ENCODE measurements at places on chromosomes 2 and 18.

DNA sequence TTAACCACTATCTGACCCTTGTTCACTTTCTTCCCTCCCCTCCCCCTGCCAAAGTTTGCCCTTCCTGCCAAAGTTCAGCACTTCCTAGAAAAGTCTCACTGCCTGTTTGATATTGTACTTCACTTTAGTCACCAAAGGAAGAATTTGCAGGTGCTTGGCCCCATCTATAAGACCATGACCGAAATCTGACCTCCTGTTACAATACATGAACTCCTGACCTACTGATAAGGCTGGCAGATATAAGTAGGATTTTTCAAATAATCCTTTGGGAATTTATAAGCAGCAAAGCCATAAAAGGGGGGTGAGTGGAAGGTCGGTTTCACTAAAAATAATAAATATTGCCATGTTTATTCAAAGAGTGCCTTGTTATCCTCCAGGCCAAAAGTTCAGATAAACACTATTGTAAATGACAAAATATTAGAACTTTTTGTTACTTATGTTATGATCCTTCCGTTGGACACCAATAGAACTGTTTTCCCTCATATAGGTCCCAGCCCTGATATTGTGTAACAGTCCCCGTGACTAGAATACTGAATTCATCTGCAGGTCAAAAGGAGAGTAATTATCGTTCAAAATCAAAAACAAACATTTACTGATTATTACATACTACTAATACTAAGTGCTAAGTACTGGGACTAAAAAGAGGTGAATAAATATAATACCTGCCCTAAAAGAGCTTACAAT is 277.6 kb downstream of the EXOC6B start:
- no peak for DNase-seq

DNA sequence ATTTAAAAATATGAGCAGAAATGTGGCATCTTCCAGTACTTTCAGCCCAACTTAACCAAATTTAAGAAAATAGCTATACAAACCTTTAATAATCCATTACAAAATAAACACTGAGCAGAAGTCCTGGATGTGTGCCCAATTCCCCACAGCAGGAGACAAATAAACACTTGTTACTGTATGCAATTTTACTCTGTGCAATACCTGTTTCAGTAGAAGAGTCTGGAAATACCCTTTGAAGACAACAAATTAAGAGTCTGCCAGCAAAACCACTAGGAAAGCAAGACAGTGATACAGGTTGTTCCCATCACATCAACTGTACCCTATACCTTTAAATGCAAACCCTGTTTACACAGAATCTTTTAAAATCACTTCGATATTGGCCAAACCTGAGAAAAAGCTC is 41.4 kb upstream of the RNU4ATAC start:
- peak; percentile 83 for DNase-seq

GRCh38 chr2:230412371-230412711 is 3.7 kb upstream of the SP100 start:
- no peak for DNase-seq

GRCh38 chr2:102258386-102259074 is 52.8 kb upstream of the IL1RL1 start:
- DNase-seq, result no peak

GRCh38 chr2:241633561-241633960 is 3.4 kb downstream of the THAP4 start:
- no peak for DNase-seq

GRCh38 chr18:45290364-45290763 is 324.9 kb upstream of the SLC14A2 start:
- no peak for DNase-seq

DNA sequence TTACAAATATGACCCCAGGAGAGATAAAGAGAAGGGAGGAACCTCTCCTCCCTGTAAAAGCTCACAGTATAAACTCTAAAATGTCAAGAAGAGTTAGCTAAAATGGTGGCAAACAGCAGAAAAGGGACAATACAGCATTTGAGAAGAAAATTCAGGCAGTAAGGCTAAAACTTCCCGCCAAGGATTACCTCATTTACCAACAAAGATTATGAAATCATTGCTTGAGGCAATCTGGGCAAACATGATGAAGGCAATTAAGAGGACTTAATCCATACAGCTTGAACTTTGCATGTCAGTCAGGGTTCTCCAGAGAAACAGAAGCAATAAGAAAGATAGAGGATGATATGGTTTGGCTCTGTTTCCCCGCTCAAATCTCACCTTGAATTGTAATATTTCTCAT is 81.4 kb downstream of the CMPK2 start:
- peak; percentile 1 for DNase-seq

DNA sequence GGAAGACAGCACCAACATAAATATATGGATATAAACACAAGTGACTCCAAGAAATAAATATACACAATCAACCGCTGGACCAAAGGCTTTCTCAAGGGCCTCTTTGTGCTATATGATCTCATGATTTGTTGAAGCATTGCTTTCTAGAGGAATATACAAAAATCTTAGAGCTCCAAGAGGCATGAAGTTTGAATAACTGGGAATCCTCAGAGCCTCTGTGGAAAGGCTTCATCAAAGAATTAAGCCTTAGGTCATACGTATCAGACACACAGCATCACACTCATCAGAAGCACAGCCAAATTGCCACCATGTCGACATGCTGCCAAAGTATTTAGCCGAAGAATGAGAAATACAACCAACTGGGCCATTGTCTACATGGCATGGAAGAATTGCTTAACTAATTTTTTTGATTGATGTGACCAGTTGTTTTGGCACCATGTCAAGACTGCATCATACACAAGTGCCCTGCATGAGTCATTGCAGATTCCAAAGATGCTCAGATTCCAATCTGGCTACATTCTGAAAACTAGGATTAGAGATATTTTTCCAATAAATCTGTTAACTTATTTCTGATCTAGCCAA is 860.6 kb upstream of the ZEB2 start:
- DNase-seq, result peak; percentile 22

DNA sequence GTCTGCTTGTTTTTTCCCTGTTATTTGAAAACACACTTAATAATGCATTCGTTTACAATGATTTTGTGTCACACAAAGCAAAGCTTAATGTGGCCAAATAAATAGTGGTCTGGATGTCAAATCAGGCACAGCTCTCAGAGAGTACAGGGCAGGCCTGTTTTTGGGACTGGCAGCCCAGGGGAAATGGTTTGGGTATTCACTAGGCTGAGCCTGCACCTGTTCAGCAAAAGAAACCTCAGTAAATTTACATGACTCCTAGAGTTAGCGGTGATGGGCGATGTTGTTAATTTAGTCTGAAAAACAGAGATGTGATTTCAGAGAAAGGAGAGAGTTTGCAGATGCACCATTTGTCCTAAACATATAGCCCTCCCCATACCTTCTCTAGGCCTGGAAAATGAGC is 197.1 kb downstream of the ALK start:
- DNase-seq, result peak; percentile 18

DNA sequence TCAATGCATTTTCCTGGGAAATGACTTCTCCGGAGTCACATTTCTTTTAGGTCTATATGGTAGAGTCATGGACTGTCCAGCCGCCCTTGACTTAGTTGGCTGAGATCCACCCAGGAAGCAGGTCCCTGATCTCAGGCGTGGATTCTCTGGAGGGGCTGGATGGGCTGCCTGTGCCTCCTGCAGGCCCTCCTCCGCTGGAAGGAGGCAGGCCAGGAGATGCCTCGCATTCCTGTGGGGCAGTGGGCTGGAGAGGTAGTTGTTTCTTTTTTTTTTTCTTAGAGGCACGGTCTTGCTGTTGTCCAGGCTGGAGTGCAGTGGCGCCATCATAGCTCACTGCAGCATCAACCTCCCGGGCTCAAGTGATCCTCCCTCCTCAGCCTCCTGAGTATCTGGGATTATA is 129.0 kb upstream of the MYCN start:
- no peak for DNase-seq

DNA sequence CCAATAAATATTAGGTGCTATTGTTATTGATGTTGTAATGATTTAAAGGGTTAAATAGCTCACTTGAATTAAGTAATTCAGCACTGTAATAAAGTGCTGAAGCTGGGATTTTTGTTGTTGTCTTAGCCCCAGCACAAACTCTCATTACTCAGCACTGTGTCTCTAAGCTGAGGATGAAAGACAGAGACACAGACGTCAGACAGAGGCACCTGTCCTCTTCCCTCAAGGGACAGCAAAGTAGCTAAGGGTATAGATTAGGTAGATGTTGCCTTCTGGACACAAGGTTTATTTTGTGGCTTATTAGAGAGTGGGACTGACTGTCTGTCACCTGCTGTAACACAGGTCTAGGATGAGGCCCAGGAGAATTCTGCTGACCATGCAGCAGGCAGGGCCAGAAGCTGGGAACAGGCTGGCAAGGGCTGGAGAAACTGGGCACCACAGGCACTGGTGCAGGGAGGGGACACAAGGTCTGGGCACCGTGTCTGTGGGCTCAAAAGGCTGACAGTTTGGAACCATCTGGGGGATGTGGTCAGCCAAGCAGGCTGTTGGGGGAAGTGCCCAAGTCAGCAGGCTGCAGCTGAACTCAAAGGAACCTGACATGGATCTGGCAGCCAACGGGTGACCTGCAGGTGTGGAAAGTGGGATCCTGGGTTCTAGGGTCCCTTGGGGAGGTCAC is 20.0 kb upstream of the PTPN4 start:
- no peak for DNase-seq

DNA sequence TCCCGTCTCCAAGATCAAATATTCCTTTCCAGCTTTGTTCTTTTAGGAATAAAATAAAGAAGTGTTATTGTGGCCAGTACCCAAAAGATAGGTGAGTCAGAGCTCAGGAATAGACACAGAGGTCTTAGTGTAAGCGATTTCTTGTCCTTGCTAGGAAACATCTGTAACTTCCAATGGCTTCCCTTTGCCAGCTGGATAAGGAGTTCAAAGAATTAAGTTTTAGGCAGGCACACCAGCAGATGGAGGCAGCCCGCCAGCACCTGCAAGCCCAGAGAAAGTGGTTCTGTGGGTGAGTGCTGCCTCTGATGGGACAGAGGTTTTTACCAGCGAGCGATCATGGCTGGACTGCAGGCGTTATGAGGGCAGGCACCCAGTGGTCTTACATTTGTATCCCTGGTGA is 125.4 kb downstream of the MGAT5 start:
- DNase-seq, result no peak

DNA sequence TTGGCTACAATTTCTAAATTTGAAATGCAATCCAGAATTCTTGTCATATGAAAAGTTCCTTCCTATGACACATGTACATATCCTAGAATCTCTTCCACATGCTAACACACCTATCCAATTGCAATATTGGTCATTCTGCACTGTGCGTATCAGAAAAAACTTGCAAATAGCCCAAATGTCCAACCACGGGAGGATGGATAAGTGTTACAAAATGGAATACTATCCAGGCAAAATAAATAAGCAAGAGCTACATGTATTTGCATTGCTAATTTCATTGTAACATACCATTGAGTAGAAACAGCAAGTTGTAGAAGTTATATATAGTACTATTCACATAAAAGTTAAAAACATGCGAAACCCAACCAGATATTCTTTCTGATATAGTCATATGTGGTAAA is 15.6 kb upstream of the RHOB start:
- DNase-seq, result no peak

DNA sequence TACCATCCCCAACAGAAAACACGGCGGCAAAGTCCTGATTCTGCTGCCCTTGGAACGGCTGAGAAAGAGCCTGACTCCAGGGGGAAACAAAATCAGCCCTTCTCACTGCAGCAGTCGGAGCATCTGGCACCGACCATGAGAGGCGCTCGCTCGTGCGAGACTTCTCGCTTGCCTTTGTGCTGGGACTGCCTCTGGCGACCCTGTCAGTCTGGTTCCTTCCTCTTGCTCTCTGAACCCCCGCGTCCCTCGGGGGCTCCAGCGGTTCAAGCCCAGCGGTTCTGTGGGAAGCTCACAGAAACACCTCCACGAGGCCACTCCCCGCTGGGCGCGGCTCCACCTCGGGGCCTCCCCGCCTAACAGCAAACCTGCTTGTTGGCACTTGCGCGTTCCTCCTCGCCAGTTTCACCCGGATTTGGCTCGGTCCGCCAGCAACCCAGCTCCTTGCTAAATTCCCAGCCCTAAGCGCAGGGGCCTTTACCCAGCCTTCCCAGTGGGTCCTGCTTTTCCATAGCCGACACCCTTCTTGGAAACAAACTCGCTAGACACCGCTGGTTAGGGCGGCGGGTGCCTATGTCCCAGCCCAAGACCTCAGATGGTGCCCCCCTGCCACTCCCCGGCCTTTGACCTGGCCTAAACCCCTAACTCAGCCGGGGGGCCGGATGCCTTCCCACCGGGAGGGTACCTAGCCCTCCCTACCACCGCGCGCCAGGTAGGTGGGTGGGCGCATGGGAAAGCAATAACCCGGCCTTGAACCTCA is 2.2 kb downstream of the RND3 start:
- peak; percentile 87 for DNase-seq

DNA sequence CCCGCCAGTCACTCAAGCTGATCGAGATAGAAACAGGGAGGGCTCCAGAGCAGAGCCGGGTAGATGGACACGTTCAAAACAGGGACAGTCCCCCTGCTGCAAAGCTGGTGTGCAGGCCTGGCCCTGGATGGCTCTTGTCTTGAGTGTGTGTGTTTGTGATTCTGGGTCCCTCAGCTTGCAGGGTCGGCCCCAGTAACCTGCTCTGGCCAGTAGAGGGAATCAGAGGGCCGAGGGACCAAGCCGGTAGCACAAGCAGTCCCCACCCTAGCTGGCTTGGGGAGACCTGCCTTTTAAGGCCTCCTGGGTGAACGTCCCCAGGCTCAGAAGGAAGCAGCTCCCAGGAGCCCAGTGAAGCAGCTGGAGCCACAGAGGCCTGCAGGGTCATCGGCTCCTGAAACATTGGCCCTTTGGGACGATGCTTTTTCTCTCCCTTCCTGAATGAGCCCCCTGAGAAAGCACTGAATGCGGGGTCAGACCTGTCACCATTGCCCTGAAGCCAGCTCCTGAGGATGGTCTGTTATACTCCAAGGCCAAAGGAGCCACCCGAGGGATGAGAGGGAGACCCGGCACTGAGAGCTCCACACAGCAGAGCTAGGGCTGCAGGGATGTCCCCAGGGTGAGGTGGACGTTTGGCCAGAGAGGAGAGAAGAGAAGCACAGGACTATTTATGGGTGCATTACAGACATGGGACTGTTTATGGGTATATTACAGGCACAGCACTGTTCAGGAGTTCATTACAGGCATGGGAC is 15.4 kb upstream of the MLPH start:
- DNase-seq, result peak; percentile 72

DNA sequence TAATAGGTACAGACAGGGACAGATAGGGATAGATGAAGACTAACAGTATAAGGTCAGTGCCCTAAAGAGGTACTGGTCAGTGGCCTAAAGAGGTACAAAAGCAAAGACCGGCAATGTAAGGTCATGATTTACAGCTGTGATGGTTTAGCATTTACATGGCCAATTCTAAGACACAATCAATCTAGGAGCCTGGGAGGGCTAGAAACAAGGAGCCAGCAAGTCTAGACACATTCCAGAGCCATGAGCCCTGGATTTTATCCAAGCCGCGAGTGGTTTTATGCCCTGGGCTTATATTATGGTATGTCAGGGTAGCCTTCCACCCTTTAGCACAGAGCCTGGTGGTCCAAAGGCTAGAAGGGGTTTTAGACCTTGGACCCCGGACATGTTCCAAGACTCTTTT is 124.2 kb downstream of the CBLN2 start:
- no peak for DNase-seq

DNA sequence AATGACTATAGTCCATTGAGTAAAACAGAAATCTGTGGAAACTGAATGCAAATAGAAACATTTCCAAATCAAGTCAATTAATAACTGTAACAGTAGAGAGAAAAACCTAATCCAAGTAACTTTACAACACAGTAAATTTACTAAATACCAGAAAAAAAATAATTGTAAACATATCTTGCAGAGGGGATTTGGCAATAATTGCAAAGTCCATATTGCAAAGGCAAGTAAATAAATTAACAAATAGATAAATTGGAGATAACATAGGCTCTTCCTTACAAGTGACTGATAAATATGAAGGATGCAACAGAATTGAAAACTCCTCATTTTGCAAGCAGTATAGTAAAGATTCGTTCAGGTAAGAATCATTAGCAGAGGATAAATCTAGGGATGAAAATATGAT is 65.0 kb downstream of the SMC6 start:
- no peak for DNase-seq
